Cardiac muscle cell (in vitro differentiated cells and primary cell): ENCODE measurements at places on chromosomes 12 and 14. TPM values are rescaled to one million over a fixed set of nuclear protein-coding genes. Genes with fewer than 3 reads are reported as not detected.

DNA sequence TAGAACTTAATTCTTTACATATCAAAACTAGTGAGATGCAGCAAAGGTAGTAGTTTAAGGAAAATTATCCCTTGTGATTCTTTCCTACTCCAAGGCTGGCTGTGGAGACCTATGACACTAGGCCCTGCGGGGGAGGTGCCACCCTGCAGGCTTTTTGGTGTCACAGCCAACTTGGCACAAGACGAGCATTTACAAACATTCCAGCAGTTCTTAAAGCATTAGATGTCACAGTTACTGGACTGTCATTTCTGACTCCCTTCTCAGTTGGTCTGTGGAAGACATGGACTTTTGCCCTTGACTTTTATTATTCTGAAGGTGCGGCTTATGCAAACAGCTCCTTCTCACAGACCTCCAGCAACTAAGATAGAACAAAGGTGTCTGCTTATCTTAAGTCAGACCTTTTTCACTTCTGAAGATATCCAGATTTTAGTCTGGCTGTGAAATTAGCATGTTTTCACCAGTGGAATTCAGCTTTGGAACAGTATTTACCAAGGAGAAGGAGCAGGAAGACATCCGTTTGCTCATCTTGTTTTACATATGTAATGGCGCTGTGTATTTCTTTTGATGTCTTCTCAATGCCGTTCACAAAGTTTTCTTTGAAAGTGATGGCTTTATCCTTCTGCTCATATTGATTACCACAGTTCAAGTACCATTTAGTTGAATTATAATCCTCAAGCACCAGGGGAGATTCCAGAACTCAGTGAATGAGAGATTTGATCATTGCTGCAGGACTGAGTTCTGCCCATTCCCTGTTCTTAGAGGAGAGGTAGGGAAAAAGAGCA is 17.9 kb downstream of the SRGAP1 start:
- no peak overlapping the region for H3K27ac ChIP-seq
- no peak overlapping the region for H3K4me3 ChIP-seq

- no peak overlapping the region for H3K27ac ChIP-seq
- no peaks in the 10 kb centered on the region for H3K36me3 ChIP-seq
- DNase-seq = no peak
- H3K4me1 ChIP-seq = no peaks in the 10 kb centered on the region
- H3K4me3 ChIP-seq = no peak overlapping the region
Observed at GRCh38 chr14:95025218-95025617, 132.1 kb downstream of the DICER1 start.

DNA sequence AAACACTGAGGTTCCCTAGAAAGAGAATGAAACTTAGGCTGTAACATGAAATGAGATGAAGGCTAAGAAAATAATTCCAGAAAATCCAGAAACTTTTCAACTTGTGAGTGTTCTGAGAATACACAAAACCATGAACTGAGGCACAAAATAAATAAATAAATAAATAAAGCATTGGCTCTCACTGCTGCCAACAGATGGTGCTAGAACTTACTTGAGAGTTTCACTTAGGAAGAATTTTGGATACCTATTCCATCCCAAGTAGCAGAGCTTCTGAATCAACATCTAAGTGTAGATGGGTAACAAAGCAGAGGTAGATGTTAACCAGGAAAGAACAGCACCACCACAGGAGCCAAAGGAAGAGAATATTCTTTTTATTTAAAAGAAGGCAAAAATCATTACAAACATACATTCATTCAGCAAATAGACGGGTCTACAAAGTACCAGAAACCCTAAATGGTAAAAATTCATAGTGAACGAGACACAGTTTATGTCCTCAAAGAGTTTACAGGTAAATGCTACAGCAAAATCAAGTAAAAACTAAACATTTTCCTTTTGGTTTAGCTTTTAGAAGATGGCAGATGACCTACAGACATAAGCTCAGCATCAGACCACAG is 16.7 kb downstream of the EPS8 start:
- DNase-seq = peak; percentile 34
- H3K27me3 ChIP-seq = no peaks in the 10 kb centered on the region
- no peak overlapping the region for H3K27ac ChIP-seq
- H3K4me3 ChIP-seq = no peak overlapping the region
- H3K4me1 ChIP-seq = no peaks in the 10 kb centered on the region
- no peaks in the 10 kb centered on the region for H3K36me3 ChIP-seq

Gene GLIPR1L1
- total RNA-seq = not detected in 2 replicates

Gene OR11H12
- total RNA-seq = not detected in 2 replicates

DNA sequence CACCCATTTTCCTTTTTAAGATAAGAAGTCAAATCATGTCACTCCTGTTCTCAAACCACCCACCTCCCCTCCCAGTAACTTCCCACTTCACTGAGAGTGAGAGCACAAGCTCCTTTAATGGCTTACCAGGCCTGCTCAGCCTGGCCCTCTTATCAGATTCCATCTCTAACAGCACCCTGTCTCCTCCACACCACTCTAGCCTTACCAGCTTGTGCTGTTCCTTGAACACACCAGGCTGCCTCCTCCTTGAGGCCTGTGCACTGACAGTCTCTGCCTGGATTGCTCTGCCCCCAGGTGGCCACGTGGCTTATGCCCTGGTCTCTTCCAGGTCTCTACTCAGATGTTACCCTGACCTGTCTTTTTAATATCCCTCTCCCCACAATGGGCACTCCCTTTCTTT is 40.1 kb upstream of the EVL start:
- peaks cover 23% of the 10 kb centered on the region for H3K4me1 ChIP-seq
- H3K4me3 ChIP-seq = no peak overlapping the region

Gene RIMBP2
- total RNA-seq = 2.4 and 10.5 TPM in 2 replicates

- no peak overlapping the region for H3K4me3 ChIP-seq
- peaks cover 6% of the 10 kb centered on the region for H3K4me1 ChIP-seq
- H3K27ac ChIP-seq = no peak overlapping the region
- H3K36me3 ChIP-seq = no peaks in the 10 kb centered on the region
- no peaks in the 10 kb centered on the region for H3K27me3 ChIP-seq
- no peak for DNase-seq
Observed at GRCh38 chr14:61183196-61183885, 97.8 kb downstream of the TMEM30B start.

DNA sequence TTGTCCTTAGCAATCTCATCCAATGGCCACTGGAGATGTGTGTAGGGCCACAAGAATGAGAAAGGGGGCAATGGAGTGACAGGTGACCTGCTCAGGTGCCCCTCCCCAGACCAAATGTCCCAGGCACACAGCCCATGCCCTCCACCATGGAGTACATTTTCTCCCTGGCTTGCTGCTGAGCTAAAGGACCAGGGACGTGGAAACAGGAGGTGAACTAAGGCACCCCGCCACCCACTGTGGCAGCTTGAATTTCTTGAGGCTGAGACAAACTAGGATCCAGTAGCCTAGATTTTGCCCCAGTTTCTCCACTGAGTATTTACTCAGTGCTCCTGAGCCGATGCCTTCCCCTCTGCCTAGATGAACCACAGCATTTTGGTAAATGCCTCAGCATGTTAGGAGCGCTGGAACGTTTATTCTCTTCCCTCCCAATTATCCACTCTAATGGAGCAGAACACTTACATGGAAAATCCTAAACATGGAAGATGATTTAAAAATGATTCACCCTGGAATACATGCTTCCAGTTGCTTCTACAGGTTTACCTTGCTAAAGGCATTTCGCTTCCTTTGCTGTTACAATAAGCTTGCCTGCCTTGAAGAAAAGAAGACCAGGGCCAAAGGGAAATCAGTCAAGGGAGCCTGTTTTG is 198.0 kb downstream of the ZFP36L1 start:
- H3K4me3 ChIP-seq = no peak overlapping the region
- DNase-seq = no peak
- H3K4me1 ChIP-seq = peaks cover 15% of the 10 kb centered on the region
- H3K36me3 ChIP-seq = no peaks in the 10 kb centered on the region

Gene ZNF641
- total RNA-seq = 12.5 and 14.7 TPM in 2 replicates

GRCh38 chr12:130147875-130148596 is 14.2 kb upstream of the FZD10 start:
- H3K4me1 ChIP-seq = no peaks in the 10 kb centered on the region
- no peaks in the 10 kb centered on the region for H3K36me3 ChIP-seq
- peaks cover 88% of the 10 kb centered on the region for H3K27me3 ChIP-seq
- H3K4me3 ChIP-seq = no peak overlapping the region
- no peak overlapping the region for H3K27ac ChIP-seq

DNA sequence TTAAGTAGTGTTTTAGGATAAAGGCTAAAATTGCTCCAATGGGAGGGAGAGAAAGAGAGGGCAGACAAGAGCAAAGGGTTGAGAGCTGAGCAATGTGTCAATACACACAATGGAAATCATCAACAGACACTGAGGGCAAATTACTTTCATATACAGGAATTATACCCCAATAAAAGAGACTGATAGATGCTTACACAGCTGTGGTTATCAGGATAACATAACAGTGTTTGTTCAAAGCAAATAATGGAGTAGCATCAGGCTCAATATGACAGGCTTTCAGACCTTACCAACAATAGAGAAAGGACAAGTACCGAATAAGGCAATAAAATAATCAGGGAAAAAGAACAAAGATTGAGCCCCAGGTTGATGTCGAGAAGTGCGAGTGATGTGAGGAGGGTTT is 53.4 kb upstream of the DIO2 start:
- H3K27me3 ChIP-seq = no peaks in the 10 kb centered on the region
- no peak overlapping the region for H3K27ac ChIP-seq
- no peaks in the 10 kb centered on the region for H3K4me1 ChIP-seq

DNA sequence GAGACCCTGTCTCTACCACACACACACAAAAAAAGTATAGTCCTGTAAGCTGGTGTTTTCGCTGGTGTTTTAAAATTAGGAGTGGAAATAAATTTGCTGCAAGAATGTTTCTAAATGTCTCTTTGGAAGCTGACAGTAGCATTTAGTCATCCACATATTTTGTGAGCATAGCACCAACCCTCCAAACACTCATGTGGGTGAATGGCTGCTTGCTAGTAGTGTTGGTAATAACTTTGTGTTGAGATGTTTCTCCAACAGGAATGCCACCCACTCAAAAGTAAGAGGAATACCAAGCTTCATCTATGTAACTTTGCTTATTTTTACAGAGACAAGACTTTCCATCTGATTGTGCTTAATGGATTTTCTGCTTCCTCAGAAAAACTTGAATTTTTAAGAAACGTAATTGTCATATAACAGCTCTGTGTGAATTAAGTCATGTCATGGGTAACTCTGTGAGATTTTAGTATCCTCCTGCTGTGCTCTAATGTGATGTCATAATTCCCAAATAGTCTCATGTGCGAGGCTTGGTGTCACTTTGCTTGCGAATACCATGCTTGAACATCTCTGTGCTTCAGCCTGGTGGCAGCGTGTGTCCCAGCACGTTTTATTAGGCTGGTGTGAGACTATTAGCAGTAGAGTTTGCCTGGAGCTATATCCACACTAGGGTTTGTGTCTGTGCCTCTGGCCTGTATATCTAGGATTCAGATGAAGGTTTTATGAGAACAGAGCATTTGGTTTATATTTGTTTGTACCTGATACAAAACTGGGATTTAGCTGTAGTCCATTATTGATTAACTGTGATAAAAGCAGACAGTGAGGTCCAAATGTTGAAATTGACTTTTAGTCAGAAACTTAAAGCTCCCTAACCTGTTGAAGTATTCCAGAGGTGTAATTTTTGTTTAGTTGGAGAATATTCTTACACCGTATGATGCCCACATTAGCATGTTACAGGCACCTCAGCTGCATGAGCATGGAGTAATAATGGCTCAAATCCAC is 80.5 kb downstream of the FBXW8 start:
- H3K36me3 ChIP-seq = peaks cover 12% of the 10 kb centered on the region
- no peaks in the 10 kb centered on the region for H3K27me3 ChIP-seq

Gene BLOC1S1
- total RNA-seq = 133 and 194 TPM in 2 replicates

DNA sequence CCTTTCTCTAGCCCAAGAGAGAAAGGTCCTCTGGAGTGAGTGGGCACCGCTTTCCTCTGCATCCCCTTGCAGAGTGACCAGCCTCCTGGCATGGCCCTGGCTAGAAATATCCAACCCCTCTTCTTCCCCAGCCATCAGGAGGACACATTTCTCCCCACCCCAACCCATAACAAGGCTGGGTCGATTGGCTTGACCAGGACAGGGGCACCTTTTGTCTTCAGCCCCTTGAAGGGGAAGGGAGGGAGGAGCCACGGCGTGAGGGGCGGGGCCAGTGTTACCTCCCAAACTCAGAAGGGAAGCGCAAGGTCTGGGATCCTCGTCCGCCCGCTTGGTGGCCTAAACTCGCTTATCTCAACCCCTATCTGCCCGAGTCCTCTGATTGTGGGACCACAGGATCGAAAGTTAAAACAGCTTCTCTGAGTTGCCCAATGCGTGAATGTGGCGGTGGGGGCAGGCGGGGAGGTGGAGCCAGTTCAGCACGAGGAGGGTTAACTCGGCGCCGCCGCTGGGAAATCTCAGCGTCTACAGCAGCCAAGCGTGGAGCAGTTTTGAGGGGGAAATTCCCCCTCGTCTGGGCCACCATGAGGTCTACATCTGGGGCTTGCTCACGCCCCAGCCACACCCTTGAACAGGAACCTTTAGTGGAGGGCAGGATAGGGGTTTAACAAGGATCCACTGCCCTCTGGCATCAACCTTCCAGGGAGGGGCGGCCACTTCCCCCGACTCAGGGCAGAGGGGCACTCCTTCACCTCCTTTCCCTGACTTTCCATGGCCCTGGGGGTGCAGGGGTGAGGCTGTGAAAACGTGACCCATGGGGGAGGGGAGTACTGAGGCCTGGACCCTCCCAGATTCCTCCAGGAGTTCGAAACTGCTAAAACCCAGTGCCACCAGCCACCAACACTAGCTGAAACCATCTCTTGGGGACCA is 795 bp downstream of the STAT6 start:
- DNase-seq = peak; percentile 54
- peaks cover 15% of the 10 kb centered on the region for H3K4me1 ChIP-seq
- H3K27me3 ChIP-seq = no peaks in the 10 kb centered on the region
- peak overlapping the region; percentile 31 for H3K4me3 ChIP-seq

Gene USP15
- total RNA-seq = 26.4 and 51.0 TPM in 2 replicates

Gene PPFIA2
- total RNA-seq = 18.7 and 53.5 TPM in 2 replicates

- H3K36me3 ChIP-seq = no peaks in the 10 kb centered on the region
- no peak overlapping the region for H3K4me3 ChIP-seq
- no peak for DNase-seq
Observed at GRCh38 chr14:93104961-93105360, 10.8 kb downstream of the ITPK1 start.

DNA sequence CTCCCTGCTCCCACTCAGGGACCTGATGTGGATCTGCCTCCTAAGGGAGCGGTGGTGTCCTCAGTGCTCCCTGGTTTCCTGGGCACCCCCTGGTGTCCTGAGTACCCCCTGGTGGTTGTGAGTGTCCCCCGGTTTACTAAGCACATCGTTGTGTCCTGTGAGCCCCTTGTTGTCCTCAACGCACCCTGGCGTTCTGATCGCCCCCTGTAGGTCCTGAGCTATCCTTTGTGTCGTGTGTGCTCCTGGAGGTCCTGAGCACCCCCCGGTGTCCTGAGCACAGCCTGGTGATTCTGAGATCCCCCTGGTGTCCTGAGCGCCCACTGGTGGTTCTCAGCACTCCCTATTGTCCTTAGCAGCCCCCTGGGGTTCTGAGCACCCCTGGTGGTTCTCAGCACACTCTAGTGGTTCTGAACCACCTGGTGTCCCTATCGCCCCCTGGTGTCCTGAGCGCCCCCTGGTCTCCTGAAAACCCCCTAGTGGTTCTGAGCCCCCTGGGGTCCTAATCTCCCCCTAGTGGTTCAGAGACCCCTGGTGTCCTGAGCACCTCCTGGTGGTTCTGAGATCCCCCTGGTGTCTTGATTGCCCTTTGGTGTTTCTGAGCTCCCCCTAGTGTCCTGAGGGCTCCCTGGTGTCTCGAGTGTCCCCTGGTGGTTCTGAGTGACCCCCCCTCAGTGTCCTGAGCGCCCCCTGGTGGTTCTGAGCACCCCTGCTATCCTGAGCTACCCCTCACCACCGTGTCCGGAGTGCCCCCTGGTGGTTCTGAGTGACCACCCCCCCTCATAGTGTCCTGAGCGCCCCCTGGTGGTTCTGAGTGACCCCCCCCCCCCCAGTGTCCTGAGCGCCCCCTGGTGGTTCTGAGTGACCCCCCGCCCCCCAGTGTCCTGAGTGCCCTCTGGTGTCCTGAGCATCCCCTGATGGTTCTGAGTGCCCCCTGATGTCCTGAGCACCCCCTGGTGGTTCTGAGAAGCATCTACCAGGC is 615.1 kb downstream of the TMEM121 start:
- no peak for DNase-seq
- H3K4me3 ChIP-seq = no peak overlapping the region
- H3K27me3 ChIP-seq = no peaks in the 10 kb centered on the region
- no peaks in the 10 kb centered on the region for H3K4me1 ChIP-seq
